ENCODE measurements at places on chromosomes 6 and 20. TPM values are rescaled to one million over a fixed set of nuclear protein-coding genes. Genes with fewer than 3 reads are reported as not detected.

The COL9A1 gene
- 1.6 TPM for total RNA-seq

The ZC3H12D gene
- total RNA-seq = 1.9 TPM

DNA sequence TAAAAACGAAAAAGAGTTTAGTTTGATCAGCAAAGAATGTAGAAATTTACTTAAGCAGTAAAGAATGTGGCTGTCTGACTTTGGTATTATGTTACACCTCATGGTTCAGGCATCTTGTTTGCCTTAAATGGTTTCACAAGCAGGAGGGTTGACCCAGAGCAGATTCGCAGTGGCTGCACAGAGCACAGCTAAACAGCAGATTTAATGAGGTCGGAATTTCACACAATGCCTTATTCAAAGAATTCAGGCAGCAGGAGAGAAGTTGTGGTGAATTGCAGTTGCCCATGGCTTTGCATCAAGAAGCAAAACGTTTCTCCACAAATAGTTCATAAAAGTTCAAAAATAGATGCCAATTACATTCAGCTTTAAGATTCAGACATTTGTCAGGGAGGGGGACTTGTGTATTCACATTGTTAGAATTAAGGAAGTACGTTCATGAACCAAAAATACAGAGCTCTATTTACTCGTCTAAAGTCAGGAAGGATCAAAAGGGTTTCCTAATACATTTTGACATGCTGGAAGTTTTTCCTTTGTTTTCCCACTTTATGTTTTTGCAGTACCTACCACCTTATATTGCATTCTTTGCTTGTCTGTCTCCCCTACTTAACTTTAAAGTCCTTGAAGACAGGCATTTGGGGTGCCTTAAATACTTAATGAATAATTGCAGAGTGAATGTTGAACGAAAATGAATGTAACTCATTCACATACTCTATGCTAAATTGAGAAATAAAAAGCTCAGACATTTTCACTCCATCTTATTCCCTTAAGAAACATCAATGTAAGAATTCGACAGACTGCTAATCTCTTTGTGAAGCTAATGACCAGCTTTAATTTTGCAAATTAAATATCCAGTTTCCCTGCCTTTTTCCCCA is 1163.6 kb upstream of the CITED2 start:
- no peak overlapping the region for H3K27ac ChIP-seq
- no peak for DNase-seq
- no peak overlapping the region for H3K4me3 ChIP-seq
- H3K36me3 ChIP-seq = no peaks in the 10 kb centered on the region
- no peaks in the 10 kb centered on the region for H3K27me3 ChIP-seq
- H3K4me1 ChIP-seq = no peaks in the 10 kb centered on the region

The JPH2 gene
- total RNA-seq = 2.4 TPM

GRCh38 chr6:44289726-44290260 is 19.5 kb downstream of the TMEM151B start:
- H3K27me3 ChIP-seq = peaks cover 24% of the 10 kb centered on the region
- no peak overlapping the region for H3K27ac ChIP-seq
- no peak for DNase-seq
- no peaks in the 10 kb centered on the region for H3K4me1 ChIP-seq
- no peak overlapping the region for H3K4me3 ChIP-seq

DNA sequence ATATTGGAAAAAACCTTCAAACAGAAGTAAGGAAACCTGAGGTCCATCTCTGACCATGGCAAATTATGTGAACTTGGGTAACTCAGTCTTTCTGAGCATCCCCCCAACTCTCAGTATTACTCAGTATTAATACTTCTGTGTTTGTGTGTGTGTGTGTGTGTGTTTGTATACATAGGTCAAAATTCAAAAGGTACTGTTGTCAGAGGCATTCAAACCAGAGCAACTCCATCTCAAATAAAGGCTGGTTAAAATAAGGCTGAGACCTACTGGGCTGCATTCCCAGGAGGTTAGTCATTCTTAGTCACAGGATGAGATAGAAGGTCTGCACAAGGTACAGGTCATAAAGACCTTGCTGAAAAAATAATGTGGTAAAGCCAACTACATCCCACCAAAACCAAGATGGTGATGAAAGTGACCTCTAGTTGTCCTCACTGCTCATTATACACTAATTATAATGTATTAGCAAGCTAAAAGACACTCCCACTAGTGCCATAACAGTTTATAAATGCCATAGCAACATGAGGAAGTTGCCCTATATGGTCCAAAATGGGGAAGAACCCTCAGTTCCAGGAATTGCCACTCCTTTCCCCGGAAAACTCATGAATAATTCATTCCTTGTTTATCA is 33.3 kb upstream of the SLC22A16 start:
- no peaks in the 10 kb centered on the region for H3K27me3 ChIP-seq
- H3K4me1 ChIP-seq = peaks cover 4% of the 10 kb centered on the region
- H3K36me3 ChIP-seq = no peaks in the 10 kb centered on the region
- peak; percentile 57 for DNase-seq
- H3K27ac ChIP-seq = peak overlapping the region; percentile 13
- no peak overlapping the region for H3K4me3 ChIP-seq
